ENCODE measurements at places on chromosomes 11 and 22. TPM values are rescaled to one million over a fixed set of nuclear protein-coding genes. Genes with fewer than 3 reads are reported as not detected.

TRIM64C gene
- not detected for total RNA-seq

CASP1 gene
- 82.2 TPM for total RNA-seq

- H3K27ac ChIP-seq: no peak overlapping the region
- H3K27me3 ChIP-seq: peaks cover 13% of the 10 kb centered on the region
- H3K4me3 ChIP-seq: no peak overlapping the region
- no peak for DNase-seq
These were observed 14.9 kb downstream of the RASD2 start for GRCh38 chr22:35555483-35555890.

CD6 gene
- total RNA-seq: not detected

- H3K36me3 ChIP-seq: no peaks in the 10 kb centered on the region
- no peak overlapping the region for H3K4me3 ChIP-seq
- no peaks in the 10 kb centered on the region for H3K27me3 ChIP-seq
These were observed 134.3 kb downstream of the ELP4 start for GRCh38 chr11:31643857-31644256.

DNA sequence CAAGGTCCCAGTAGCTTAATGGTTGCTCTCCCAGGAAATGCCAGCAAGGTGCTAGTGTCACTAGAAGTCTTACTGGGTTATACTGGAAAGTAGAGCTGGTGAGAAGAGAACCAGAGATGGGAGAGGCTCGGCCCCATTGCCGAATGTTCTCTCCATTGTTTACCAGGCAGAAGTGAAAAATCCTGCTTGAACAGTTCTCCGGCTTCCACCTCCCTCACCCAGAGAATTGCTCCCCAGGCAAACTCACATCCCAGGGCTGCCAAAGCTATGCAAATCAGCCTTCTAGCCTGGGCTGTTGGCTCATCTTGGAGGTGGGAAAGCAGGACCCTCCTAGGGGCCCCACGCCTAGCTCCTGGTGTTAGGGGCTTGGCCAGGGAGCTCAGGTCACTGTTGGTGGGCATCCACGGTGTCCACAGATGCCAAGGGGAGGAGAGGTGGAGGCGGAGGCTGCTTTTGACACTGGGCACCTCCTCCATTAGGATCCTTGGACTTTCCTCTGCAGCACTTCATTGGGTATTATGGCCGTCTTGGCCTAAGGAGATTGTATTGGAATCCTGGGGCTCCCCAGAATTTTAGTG is 20.1 kb downstream of the POU2F3 start:
- H3K4me3 ChIP-seq: no peak overlapping the region
- H3K27ac ChIP-seq: no peak overlapping the region
- no peaks in the 10 kb centered on the region for H3K36me3 ChIP-seq
- DNase-seq: no peak
- H3K4me1 ChIP-seq: no peaks in the 10 kb centered on the region

DNA sequence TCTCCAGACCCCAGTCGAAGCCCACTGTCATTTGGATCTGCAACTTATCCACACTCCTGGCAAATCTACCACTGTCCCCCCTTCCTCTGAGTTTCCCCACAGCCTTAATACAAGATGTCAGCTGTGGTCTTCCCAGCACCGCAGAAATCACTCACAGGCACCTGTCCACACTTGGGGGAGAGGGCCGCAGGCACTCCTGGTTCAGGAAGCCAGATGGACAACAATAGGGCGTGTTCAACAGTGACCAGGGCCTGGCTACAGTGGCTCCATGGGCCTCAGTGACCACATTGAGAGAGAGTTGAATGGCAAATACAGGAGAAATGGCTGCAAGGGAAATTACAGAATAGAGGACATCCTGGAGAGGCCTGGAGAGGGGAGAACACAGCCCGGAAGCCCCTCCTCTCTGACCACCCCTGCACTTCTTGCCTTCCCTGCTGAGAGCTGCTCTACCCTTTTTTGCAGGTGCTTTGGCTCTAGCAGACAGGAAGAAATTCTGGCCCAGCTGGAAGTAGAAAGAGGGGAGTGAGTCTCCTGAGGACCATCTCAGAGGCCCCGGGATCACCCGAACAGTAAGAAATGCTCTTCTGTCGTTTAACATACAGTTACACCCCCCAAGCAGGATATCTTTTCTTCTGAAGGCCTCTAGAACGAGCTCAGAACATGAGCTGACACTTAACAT is 164.6 kb downstream of the FEZ1 start:
- H3K27me3 ChIP-seq: no peaks in the 10 kb centered on the region
- H3K27ac ChIP-seq: no peak overlapping the region
- no peaks in the 10 kb centered on the region for H3K4me1 ChIP-seq
- no peak overlapping the region for H3K4me3 ChIP-seq

All from fibroblast of lung (primary cell).